ENCODE measurements at places on chromosomes 7 and 10.

DNA sequence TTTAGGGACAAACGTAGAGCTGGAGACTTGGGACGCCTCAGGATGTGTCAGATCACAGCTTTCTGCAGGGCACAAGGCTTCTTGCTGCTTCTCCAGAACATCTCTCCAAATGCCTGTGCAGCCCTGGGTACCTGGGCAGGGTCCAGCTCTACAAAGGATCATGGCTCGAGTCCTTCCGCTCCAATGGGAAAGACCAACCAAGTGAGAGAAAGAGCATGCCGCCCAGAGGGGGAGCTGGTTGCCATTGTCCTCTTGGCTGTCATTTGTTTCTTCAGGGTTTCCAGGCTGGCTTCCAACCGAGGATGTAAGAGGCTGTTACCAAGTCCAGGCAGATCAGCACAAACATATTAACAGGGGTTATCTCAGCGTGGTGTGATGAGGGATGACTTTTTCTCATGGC is 5.6 kb upstream of the LEP start:
- no peak for DNase-seq

DNA sequence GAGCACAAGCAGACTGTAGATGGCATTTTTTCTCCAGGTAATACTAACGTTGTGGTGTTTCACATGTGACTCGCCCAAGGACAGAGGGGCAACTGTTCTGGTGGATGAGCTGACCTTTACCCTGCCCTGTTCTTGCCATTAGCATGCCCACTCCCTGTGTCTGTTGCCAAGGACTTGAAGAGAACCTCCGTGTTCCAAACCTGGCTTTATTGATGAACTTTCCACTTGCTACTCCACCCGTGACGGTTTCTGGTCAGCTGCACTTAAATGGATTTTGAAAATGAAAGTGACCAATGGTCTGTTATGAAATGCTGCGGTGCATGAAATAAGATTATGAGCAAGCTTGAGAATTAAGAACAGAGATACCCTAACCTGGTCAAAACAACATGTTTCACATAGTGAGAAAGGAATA is 30.4 kb downstream of the LRRC4 start:
- DNase-seq: no peak

DNA sequence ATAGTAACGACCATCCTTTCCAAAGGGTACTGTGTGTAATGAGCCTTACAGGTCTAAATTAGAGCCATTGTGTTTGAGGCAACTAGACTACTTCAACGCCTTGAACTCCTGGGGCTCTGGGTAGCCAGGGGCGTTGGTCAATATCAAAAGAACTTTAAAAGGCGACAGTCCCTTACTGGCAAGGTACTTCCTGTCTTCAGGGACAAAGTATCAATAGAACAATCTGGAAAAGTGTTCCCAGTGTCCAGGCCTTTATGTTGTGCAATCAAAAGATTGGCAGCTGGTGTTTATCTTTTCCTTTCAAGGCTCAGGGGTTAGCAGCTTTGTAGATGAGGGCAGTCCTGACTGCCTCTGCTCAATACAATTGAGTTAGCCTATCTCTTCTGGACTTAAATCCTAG is 284.3 kb downstream of the PARD3 start:
- DNase-seq: no peak

- no peak for DNase-seq
These were observed 161.8 kb downstream of the DPY19L1 start for GRCh38 chr7:34875481-34875880.

- DNase-seq: no peak
These were observed 443.7 kb upstream of the GRM3 start for GRCh38 chr7:86199881-86200614.

DNA sequence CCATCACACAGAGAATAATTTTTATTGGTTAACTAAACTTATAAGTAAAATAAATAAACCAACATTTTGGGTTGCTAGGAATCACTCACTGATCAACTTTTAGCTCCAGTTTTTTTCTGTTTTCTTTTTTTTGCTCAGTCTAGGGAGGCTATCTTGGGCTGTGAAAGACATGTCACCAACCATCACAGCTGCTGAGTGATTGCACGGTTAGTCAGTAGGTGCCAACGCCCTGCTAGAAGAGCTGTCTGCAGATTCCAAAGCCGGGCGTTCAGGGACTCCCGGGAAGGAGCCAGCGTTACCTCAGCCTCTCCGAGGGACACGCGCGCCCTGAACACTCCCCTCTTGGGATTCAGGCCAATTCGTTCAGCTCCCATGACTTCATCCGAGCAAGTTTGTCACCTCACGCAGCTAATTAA is 604 bp upstream of the STAM start:
- peak; percentile 77 for DNase-seq

GRCh38 chr7:101858437-101859385 is 41.3 kb downstream of the CUX1 start:
- DNase-seq: no peak

- no peak for DNase-seq
These were observed 14.5 kb downstream of the DNMBP start for GRCh38 chr10:99995269-99995668.

- DNase-seq: no peak
These were observed at the start of gene ZP3 for GRCh38 chr7:76424413-76425111. ZP3 (plus strand) TSS chr7:76424950; CDS start chr7:76424965, 15 bp downstream.

GRCh38 chr7:29084832-29085231 is 61.5 kb downstream of the CPVL start:
- DNase-seq: no peak

DNA sequence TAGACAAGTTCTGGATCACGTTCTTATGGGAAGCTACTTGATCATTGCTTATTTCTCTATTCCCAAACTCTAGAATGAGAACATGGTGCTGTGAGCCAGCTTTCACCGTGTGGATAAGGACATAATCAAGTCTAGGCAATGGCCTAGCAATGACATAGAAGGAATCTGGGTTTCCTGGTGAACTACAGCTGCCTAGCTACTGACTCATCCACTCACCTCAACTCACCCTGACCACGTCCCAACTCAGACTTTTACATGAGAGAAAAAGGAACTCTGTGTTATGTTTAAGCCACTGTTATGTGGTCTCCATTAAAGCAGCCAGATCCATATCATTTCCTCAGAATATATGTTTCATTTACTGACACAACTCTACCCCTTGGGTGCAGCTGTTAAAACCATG is 18.8 kb upstream of the MET start:
- DNase-seq: no peak

All from left cardiac atrium (tissue), 4 donors.